ENCODE measurements at places on chromosomes 12 and 14.
A peak's percentile ranks its signal among the peaks of the same experiment; 100 is the strongest.

GRCh38 chr12:128661226-128661569 is 162.6 kb downstream of the SLC15A4 start:
- no peak for DNase-seq

GRCh38 chr14:71625891-71626701 is 306.1 kb upstream of the RGS6 start:
- DNase-seq: no peak

DNA sequence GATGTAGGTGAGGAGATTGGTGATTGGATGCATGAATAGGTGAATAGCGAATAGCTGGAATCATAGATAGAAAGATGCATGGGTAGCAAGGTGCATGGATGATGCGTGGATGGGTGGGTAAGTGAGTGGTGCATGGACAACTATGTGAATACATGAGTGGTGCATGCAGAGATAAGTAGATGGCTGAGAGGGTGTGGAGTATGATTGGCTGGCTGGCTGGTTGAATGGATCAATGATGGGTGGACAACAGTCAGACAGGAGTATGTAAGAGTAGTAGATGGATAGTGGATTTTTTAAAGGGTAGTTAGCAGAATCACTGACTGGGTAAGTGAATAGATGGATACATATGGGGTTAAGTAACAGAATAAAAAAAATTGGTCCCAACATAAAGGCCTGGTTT is 33.9 kb downstream of the SERPINA3 start:
- no peak for DNase-seq

DNA sequence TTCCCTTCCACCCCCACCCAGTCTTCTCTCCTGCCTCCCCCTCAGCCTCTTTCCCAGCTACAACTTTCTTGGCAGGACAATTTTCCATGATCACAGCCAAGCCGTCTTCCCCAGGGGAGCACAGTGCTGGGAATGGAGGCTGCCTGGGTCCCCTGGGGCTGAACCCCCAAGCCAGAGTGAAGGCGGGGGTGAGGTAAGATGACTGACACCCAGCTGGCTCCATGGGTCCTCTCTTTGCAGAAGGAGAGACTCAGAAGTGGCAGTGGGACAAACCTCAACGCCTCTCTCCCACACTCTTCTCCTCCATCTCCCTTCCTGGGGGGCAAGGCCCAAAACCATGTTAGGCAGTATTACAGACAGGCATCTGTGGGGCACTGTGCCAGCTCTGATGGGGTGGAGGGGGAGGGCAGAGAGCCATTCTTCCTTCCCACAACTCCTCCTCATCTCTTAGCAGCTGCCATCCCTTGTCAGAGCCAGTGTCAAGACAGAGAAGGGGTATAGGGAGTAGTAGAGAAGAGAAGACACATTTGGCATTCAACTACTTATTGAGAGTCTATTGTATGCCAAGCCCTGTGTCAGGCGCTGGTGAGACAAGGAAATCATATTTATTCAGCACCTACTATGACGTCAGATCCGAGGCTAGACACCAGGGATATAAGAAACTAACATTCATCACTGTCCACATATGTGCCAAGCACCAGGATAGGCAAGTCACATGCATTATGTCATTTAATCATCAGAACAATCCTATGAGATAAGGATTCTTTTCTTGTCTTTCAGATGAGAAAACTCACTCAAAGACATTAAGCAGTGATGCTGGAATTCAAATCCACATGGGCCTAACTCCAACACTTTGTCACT is 3.6 kb downstream of the ITGA7 start:
- no peak for DNase-seq

GRCh38 chr12:107822356-107822755 is 47.9 kb downstream of the ASCL4 start:
- no peak for DNase-seq

GRCh38 chr12:76060111-76060510 is 24.4 kb downstream of the NAP1L1 start:
- DNase-seq: no peak

DNA sequence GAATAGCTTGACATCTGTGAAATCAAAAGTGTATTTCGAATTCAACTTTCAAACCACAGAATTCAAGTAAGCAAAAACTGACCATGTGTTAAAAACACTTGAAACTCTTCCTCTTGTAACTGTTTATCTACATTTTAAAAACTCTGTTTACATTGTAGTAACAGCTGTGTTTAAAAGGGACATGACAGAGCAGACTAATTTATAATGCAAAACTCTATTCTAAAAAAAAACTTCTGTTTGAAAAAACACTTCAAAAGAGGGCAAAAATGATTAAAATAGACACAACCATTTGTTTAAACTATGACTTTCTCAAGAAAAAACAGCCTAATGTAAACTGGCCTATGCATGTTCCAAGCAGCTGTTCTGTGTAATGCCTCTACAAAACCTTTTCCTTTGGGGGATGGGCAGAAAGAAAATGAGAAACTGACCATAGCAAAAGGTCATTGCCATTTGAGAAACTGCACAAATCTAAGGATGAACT is 149.1 kb upstream of the HMGA2 start:
- no peak for DNase-seq

GRCh38 chr12:104680070-104680469 is 223.3 kb downstream of the CHST11 start:
- DNase-seq: peak; percentile 9

DNA sequence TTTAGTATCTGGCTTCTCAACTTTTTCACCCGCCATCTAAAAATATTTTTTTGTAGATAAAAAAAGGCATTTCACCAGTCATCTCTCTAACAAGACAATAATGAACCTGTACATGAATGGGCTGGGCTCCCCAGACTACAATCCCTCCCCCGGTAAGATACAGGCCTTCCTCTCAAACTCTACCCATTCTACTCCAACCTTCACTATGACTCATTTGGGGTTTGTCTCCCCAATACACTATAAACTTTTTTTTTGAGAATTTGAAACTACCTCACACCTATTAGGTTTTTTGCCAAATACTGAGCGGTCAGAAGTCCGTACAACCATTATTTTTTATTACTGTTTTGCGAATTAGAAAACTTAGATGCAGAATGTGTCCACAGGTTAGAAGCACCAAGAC is 784 bp downstream of the RPL6 start:
- DNase-seq: no peak

- DNase-seq: no peak
These were observed 30.8 kb upstream of the PNMA1 start for GRCh38 chr14:73744874-73745529.

DNA sequence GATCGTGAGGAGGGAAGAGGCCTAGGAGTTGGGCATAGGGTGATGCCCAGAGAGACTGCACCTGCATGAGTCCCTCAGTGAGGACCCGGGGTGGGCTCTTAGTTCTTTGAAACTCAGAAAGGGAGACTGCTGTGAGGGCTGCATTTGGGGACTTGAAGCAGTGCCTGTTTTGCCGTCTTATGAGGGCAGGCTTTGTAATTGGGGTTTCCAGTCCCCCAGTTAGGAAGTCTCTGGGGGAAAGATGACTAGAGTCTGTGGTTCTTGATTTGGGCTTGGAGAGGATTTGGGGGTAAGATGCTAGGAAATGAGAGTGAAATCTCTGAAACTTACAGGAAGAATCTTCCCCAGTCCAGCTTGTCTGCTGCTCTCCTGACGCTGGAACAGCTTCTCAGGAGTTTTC is 99.6 kb downstream of the ARF6 start:
- DNase-seq: no peak

- no peak for DNase-seq
These were observed 396.1 kb downstream of the NAV3 start for GRCh38 chr12:78226763-78227162.

GRCh38 chr14:31261859-31262731 is 54.5 kb upstream of the HECTD1 start:
- peak; percentile 47 for DNase-seq

- no peak for DNase-seq
These were observed 65.4 kb downstream of the ATXN7L3B start for GRCh38 chr12:74602881-74603672.

DNA sequence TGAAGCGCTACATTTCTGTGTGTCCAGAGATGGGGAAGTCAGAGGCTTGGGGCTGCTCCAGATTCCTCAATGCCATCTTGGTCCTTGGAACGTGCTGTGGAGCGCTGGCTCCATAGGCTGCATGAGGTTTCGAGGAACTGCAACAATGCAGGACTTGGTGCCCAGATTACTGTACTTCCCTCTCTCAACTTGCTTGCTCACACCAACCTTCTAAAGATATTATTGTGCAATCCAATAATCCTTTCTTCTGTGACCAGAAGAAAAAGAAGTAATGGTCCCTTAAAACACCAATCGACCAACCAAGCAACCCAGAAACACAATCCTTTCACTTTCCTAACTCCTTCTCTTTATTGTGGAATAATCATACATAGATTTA is 3.7 kb downstream of the PRICKLE1 start:
- no peak for DNase-seq

- no peak for DNase-seq
These were observed 33.4 kb upstream of the CIPC start for GRCh38 chr14:77064521-77065178.

GRCh38 chr12:53806721-53807120 is 54.9 kb upstream of the CISTR start:
- peak; percentile 34 for DNase-seq

- no peak for DNase-seq
These were observed 396.4 kb downstream of the ZFP36L1 start for GRCh38 chr14:68396461-68396860.

GRCh38 chr12:71790331-71790730 is 35.7 kb downstream of the RAB21 start:
- DNase-seq: no peak

DNA sequence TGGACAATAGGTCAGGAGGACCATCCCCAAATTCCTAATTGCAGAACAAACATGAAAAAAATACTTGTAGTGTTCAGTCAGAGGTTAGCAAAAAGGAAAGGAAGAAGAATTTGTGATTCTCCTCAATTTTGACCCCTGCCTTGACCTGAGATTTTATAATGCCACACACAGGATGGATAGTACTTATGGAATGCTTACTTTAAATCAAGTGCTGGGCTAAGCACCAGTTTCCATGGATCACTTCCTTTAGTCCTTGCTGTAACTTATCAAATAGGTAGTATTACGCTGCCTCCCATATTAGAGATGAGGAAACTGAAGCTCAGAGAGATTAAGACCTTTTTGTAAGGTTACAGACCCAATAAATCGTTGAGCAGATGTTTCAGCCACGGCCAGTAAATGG is 81.2 kb upstream of the OVCH1 start:
- DNase-seq: peak; percentile 6

DNA sequence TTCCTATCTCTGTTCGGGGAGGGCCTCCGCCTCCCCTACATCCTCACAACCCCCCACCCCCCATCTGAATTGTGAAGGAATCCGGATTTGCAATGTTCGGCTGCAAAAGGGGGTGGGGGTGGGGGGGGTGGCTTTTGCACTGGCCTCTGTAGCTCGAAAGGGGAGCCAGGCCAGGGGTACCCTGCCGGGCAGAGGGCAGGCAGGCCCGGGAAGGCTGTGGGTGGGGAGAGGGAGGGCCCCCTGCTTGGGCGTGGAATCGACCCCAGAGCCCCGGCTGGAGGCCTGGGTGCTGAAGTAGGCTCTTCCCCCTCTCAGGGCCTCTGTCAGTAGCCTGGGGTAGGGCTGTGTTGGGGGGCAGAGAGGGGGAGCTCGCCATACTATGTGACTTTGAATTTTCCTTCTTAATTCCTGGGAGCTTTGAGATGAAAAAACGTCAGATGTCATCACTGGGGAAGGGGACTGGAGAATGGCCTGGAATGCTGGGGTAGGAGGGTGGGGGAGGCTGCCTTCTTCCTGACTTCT is 1.1 kb downstream of the LRP1 start:
- peak; percentile 24 for DNase-seq

DNA sequence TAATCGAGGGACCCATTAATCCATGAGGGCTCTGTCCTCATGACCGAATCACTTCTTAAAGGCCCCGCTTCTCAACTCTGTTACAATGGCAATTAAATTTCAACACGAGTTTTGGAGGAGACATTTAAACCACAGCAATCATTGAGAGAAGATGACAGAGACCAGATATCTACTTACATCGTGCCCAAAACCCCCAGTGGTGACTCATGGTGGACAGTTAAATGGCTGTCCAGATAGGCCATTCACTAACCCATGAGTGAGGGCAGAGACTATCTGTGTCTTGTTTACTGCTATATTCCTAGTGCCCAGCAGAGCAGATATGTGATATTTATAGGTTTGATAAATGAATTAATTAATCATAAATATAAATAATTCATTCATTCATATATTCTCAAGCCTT is 20.0 kb upstream of the FLVCR2 start:
- no peak for DNase-seq

DNA sequence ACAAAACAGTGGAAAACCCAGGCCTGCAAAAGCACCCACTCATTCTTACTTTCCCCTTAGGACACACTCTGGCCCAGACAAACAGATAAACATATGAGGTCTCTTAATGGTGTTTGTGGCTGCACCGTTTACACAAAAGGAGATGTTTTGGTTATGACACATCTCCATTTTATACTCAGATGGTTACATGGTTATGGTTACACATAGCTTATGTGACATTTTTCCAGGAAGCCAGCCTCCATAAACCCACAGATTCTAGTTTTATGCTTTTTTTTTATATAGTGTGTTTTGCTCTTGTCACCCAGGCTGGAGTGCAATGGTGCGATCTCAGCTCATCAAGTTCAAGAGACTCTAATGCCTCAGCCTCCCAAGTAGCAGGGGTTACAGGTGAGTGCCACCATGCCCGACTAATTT is 3.5 kb upstream of the KLRD1 start:
- DNase-seq: peak; percentile 78

DNA sequence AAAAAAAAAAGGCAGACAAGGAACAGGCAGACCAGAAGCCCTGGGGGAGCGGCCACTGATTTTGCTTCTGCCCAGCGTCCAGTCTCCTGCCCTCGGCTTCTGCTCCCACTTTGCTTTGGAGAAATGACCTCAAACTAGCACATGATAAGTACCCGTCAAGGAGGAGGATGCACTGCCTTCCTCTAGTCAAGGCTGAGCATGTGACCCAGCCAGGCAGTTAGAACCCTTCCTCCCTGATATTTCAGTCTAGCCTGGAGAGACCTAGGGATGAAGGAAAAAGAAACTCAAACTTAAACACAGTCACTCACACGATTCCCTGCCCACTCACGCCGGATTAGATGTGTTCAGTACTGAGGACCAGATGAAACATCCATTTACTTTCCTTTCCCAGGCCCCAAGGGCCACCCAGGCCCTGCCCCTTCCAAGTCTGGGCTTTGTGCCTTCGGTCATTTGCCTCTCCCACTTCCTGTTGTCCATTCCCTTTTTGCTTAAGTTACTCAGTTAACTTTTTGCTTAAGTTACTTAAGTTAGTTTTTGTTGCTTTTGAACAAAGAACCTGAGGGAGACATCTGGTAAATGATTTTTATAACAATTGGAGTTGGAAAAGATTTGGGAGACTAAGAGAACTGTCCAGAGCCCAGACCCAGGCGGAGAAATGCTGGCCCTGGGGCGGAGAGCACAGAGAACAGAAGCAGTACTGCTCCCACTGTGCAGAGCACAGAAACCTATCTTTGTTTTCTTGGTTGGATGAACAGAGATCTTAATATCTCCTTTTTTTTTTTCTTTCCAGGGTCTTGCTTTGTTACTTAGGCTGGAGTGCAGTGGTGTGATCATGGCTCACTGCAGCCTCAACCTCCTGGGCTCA is 23.0 kb upstream of the TTC7B start:
- DNase-seq: peak; percentile 58

GRCh38 chr12:31245822-31246469 is 80.0 kb downstream of the SINHCAF start:
- no peak for DNase-seq

GRCh38 chr12:131204416-131205274 is 250.9 kb downstream of the ADGRD1 start:
- no peak for DNase-seq

Data from EL (cell line).